ENCODE measurements at places on chromosomes 13 and 19.

DNA sequence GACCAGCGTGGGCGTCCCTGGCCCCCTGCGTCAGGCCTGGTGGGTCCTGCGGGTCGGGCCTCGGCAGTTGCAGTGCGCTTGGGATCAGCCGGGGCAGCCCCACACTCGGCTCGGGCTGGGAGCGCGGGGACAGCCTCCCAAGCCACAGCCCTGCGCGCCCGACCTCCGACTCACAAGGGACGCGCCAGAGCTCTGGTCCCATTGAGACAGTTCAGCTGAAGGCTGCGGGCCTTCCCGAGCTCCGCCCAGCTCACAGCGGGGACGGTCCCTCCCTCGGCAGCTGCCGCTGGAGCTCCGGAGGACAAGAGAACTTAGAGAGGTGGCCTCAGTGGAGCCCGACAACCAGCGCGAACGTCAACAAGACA lies 45.7 kb upstream of the ZNF730 start:
- DNase-seq: no peak

- no peak for DNase-seq
These were observed 6.6 kb upstream of the DHDH start for GRCh38 chr19:48926909-48927308.

GRCh38 chr13:62643799-62644524 lies 1228.3 kb upstream of the PCDH20 start:
- no peak for DNase-seq

GRCh38 chr13:51181786-51182383 lies 40.3 kb upstream of the FAM124A start:
- no peak for DNase-seq

GRCh38 chr19:55616395-55616875 lies 7.9 kb downstream of the ZNF784 start:
- DNase-seq: no peak

- no peak for DNase-seq
These were observed 42.4 kb downstream of the WASF3 start for GRCh38 chr13:26599860-26600259.

DNA sequence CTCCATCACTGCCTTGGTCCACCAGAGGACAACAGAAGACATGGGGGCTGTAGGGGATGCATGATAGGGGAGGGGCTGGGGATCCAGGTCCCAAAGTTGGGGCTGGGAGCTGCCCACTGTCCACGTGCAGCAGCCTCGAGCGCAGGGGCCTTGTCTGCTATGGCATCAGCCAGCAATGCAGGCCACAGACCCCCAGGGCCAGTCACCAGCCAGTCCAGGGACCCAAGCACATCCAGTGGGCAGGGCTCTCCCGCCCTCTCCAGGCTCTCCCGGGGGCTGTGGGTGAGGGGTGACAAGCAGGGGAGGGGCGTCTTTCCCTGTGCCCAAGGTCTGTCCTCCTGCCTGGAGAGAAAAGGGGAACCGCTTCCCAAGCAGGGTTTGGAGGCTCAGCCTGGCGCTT lies 32.8 kb downstream of the PEPD start:
- no peak for DNase-seq

DNA sequence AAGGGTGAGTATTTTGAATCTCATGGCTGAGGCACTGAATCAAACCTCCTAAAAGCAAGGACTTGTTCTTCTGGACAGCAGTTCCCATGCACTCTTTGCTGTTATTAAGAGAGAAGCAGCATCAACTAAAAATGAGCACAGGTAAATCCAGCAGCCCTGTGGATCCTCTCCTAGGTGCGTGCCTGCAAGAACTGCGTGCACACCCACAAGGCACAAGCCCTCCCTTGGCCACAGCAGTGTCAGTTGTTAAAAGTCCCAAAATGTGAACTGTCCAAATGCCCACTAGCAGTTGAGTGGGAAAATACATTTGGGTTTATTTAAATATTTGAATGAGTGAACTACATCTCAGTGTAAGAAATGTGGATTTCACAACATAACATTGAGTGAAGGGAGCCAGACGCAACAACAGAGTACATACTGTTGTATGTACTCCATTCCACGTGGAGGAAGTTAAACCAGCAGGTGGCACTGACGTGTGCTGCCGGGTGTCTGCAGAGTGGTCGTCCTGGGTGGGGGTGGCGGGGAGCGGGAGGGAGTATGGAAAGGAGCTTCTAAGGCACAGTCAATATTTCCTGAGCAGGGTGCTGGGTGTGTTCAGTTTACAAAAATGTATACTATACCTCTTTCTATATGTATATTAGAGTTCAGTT lies 266.4 kb downstream of the NALCN start:
- no peak for DNase-seq

- DNase-seq: no peak
These were observed 27.4 kb downstream of the SLITRK6 start for GRCh38 chr13:85771856-85772255.

DNA sequence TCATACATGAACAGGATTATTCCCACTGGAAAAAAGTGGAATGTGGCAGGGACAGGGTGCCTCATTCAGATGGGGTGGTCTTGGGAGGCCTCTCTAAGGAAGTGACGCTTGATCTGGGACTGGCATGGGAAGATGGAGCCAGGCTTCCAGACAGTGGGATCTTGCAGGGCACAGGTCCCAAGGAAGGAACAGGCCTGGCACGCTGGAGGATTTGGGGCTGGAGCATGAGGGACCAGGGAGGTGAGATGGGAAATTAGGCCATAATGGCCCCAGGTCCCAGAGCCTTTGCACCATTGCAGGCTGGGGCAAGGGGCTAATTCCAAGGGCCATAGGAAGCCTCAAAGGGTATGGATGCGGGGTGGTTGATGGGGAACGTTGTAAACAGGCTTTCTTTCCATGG lies 9.2 kb downstream of the ZNF536 start:
- no peak for DNase-seq

DNA sequence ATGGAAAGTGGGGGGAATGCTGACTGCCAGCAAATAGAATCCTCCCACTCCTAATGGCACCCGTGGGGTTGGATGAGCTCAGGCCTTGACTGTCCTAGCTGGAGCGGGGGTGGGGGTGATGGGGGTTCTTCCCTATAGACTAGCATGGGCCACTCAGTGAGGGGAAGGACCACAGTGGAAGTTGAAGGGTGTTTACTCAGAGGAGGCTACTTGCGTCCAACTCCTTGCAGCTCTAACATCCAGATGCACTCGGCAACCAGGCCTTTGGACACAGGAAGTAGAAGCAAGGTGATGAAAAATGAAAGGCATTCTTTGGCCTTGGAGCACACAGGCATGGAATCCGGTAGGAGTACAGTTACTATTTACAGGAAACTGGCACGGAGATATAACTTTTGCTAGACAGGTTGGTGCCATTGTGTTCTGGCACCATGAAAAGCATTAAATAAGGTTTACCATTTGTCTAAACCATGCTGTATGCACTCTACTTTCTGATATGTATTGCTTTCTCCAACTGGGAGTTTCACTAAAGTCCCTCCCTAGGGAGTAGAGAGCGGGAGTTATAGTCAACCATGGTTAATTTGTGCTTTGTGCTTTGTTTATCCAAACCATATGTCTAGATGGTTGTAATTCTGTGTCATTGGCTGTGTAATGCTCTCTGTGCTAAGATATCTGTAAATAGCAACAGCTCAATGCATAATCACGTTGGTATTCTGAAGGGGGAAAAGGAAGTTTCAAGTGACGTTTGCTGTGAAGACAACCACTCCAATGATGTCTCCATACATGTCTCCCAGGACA lies 125.3 kb downstream of the TSHZ3 start:
- DNase-seq: no peak

GRCh38 chr13:80237646-80238045 lies 103.3 kb downstream of the SPRY2 start:
- DNase-seq: no peak

DNA sequence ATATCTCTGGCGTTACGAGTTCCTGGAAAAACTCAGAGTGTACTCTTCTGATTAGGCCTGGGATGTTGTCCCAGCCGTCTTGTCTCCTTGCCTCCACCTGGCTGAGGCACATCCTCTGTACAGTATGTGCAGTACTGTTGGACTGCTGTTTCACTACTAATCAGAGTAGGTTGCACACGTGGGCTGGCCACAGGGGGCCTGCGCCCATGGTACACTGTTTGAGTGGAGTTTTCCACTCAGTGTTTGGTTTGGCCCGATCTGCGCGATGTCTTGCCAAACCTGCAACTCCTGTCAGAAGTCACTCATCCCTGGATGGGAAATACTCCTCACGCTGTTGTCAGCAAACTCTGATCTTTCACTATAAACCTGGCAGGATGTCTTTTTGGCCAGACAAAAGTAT lies 189.6 kb upstream of the CSNK1A1L start:
- no peak for DNase-seq

DNA sequence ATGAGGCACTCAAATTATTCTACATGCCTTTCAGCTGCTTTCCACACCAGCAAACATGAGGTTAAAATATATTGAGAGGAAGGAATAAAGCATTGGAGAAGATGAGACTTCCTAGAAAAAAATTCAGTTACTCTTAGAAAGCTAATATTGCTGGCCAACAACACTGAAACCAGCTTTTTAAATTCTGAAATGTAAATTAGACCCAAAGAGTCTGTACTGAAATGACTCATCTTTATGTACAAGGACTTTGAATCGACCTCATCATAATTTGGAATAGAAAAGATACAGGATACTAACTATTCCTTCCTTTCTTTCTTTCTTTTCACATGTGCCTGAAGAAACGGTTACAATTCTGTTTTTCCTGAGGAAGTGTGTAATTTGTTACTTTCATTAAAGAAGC lies 6.5 kb upstream of the HSPH1 start:
- DNase-seq: no peak

- DNase-seq: no peak
These were observed 19.5 kb downstream of the N4BP2L1 start for GRCh38 chr13:32408296-32409000.

DNA sequence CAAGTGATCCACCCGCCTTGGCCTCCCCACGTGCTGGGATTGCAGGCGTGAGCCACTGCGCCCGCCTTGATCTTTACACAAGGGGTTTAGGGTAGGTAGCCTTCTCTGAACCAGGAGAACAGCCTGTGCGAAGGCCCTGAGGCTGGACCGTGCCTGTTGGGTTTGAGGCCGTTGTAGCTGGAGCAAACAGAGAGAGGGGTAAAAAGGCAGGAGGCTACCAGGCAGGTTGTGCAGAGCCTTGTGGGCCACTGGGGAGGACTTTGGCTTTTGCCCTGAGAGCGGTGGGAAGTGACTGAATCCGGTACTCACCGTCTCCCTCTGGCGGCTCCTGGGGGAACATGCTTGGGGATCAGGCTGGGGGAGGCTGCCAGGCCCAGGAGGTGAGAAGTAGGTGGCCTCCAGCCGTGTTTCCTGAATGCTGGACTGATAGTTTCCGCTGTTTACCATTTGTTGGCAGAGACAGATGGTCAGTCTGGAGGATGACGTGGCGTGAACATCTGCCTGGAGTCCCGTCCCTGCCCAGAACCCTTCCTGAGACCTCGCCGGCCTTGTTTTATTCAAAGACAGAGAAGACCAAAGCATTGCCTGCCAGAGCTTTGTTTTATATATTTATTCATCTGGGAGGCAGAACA lies 24.6 kb downstream of the SPC24 start:
- DNase-seq: peak; percentile 61

DNA sequence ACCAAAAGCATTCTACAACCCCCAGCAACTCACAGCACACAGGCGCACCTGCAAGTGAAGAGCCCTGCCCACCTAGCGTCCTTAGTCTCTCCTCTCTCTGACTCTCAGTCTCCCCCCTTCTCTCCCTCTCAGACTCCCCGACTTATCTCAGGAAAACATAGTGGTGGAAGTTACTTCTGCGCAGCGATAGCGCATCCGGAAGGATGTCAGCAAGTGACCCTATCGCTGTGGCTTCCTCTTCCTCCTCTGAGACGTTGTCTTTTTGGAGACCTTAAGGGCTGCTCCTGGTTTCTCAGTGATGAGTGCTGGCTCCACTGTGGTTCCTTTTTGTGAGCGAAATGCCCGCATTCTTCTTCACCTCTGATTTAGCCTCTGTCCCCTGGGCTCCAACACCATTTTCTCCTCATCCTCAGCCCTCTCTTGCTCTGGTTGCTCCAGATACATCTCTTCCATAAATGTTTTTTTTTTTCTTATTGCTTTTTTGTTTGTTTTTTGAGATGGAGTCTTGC lies 1.4 kb upstream of the YIF1B start:
- DNase-seq: no peak

DNA sequence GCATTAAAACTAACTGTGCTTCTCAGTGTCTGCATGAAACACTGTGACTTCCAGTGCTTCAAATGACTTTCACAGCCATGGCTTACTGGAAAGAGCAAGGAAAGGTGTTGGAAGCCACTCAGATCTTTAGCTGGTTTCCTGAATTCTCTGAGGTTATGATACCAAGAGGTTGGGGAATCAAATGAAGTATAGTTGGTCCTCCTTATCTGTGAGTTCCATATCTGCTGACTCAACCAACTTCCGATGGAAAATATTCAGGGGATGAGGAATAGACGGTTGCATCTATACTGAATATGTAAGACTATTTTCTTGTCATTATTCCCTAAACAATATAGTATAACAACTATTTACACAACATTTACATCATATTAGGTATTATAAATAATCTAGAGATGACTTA lies 32.4 kb downstream of the EPSTI1 start:
- no peak for DNase-seq

- no peak for DNase-seq
These were observed 43.6 kb upstream of the LSM14A start for GRCh38 chr19:34128558-34129250.

DNA sequence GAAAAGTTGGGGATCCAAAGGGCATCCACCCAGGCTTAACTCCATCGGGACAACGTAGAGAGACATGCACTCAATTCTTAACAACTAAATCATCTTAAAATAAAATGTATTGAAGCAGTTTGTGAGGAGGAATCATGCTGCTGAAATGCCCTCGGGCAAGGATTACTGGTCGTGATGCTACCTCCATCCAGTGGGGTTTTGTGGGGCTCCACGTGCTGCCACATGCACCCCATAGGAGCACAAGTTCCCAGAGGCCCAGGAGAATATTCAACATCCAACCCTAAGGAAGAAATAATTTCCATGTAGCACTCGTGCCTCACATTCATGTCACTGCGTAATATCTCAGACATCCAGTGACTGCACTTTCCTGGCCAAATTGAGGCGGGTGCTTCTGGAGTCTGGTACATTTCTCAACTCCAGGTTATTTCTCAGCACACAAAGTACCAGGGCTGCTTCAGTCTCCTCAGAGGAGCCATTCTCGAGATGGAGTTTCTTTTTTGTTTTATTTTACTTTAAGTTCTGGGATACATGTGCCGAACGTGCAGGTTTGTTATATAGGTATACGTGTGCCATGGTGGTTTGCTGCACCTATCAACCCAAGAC lies 429.8 kb downstream of the FOXO1 start:
- DNase-seq: no peak

All from activated T-helper 1 cell treated with anti-CD3 and anti-CD28 coated beads, Interleukin-2, amount 50 U/mL, for 16 hours (primary cell).